ENCODE measurements at places on chromosomes 1 and 21.

DNA sequence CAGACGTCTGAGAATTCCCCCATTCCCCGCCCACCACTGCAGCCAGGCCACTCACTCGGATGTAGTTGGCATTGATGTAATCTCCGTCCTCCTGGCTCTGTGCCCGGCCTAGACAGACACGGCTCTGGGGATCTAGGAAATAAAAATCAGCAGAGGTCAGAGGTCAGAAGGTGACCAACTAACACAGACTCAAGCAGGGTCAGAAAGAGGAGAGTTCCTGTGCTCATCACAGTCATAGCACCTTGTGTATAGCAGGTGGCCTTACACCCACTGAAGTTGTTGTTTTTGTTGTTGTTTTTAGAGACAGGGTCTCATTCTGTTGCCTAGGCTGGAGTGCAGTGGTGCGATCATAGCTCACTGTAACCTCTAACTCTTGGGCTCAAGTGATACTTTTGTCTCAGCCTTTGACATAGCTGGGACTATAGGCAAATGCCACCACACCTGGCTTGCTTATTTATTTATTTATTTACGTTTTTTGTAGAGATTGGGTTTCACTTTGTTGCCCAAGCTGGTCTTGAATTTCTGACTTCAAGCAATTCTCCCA lies 4.9 kb downstream of the PTPN7 start:
- no peak for DNase-seq

DNA sequence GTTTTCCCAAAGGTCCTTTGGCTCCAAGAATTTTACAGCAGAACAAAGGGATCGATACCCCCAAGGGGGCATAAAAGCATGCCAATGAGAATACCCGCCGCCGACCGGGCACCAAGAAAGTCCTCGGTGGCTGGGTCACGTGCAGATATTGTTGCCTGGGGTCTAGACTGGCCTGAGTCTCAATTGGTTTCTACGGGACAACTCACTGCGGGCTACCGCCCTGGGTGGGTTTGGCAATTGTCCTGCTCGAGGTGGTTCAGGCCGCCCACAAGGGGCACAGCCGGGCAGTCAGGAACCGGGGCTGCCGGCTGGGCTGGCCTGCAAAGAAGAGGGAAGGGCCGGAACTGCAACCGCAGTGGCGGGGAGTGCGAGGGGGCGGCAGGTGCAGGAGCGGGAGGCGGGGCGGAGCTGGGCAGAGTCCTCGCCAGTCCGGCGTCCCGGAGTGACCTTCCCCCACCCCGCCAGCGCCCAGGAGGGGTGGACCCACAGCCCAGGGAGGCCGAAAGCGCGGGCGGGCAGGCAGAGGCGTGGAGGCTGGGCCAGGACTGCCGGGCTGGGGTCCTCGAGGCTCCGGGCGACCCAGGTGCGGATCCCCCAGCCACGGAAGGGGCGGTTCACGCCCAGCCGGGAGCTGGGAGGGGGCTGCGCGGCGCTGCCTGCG lies 926 bp upstream of the ATP1B1 start:
- no peak for DNase-seq

GRCh38 chr1:41626146-41626545 lies 141.7 kb upstream of the EDN2 start:
- DNase-seq, result no peak

GRCh38 chr1:209885403-209886218 lies 52.4 kb upstream of the SYT14 start:
- DNase-seq, result no peak

GRCh38 chr1:75202751-75203150 lies 68.6 kb downstream of the LHX8 start:
- DNase-seq, result no peak

GRCh38 chr1:57319165-57319564 lies 104.7 kb downstream of the DAB1 start:
- DNase-seq, result no peak

DNA sequence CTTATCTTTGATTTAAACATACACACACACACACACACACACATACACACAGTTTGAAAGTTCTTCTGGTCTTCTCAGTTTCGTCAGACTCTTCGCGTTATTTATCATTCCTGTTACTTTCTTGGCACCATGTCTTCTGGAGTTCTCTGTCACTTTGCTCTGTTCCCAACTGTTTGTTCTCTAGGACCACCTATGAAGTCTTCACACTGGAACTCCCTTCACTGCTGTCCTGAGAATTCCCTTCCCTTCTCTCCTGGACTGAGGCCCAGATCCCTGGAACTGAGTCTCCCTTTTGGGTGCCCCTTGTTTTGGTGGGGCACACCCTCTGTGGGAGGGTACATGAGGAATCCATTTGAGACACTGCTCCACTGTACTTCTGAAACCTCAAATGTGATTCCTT lies 30.5 kb downstream of the ALG14 start:
- DNase-seq, result no peak

DNA sequence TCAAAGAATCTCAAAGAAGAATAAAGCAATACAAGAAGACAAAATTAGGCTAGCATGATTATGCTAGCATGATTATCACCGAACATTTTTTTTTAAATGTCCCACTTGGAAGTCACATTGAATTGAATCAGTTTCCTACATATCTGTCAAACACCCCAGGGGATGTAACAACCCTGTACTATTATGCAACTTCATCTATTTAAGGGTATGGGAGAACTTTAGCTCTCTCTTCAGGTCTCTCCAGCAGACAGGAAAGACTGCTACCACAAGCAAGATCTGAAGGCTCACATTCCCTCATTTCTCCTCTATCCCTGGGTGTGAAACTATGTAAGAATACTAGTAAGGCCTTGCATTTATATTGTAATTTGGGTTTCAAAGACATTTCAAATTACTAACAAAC lies 52.8 kb downstream of the EDEM3 start:
- DNase-seq, result no peak

- no peak for DNase-seq
These were observed 910 bp downstream of the RUNX1 start for GRCh38 chr21:35048183-35048601.

GRCh38 chr21:36005879-36006400 lies 54.4 kb downstream of the SETD4 start:
- no peak for DNase-seq

DNA sequence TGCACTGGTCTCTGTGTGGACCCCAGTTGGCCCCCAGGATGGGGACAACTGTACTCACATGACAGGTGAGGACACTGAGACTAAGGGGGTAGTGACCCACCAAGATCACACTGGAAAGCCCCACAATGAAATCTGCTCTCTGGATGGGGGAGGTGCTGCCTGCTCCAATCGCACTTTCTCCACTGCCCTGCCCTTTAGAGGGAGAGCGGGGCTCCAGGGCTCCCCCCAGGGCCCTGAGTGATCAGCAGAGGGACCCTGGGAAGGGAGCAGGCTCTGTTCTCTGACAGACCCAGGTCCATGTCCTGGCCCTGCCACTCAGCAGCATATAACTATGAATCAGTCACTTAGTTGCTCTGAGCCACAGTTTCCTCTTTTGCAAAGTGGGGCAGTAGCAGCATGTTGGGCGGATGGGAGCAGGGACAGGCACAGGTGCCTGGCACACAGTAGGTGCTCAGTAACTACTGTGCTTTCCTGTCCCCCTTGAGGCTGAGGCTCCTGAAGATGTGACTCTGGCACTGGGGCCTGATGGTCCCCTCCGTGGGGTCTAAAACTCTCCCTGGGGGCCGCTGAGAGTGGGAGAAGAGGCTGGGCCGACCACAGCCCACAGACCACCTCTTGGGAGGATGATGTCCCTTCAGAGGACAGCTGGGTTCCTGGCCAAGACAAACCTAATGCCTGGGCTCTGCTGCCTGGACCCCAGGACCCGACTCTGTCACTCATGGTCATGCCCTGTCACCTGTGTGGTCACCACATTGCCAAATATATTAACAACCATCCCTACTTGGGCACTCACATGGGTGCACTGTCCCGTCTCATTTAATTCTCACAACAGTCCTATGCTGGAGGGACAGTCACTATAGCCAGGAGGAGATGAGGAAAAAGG lies 222.7 kb downstream of the PTPRU start:
- no peak for DNase-seq

DNA sequence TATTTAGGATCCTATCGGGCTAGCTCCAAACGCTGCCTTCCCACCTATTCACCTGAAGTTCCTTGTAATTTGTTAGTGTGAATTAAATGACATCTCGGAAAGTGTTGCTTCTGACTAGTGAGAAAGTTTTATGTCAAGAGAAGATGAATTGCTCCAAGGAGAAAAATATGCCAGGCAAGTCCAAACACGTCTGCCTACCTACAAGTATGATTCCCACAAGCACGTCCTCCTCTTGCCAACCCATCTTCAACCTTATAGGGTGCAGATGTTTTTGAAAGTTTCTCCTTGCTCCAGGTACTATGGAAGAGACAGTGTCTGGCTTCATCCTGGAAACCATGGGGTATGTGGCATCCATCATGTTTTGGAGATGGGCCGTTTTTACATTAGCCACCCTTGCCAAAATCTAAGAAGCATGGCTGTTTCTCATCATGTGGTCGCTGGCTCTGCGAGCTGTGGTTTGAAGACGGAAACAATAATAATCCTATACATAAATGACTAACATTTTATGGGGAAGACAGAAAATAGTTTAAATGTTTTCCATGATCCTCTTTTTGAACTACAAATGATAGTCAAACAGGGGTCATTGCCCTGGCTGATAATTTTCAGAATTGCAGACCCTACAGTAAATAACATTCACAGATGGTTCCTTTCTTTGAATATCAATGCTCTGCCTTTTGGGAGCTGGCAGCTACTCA lies 505.8 kb downstream of the SMYD3 start:
- DNase-seq, result no peak

GRCh38 chr1:63799307-63799706 lies 25.5 kb downstream of the ROR1 start:
- no peak for DNase-seq

DNA sequence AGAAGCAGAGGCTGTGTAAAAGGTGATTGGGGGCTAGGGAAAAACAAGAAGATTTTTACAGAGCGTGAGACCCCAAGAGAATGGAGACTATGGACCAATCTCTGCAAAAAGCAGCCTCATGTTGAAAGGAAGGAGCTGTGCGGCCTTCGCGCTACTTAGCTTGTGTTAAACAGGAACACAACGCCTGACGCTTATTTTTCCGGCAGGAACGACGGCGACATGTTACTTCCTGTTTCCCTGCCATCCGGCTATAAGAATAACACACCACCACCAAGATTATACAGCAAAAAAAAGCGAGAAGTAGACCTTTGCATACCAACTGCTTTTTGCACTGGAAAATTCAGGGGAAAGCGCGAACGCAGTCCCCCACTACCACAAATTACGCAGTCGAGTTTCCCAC lies 272.7 kb downstream of the FAM72C start:
- DNase-seq, result no peak

DNA sequence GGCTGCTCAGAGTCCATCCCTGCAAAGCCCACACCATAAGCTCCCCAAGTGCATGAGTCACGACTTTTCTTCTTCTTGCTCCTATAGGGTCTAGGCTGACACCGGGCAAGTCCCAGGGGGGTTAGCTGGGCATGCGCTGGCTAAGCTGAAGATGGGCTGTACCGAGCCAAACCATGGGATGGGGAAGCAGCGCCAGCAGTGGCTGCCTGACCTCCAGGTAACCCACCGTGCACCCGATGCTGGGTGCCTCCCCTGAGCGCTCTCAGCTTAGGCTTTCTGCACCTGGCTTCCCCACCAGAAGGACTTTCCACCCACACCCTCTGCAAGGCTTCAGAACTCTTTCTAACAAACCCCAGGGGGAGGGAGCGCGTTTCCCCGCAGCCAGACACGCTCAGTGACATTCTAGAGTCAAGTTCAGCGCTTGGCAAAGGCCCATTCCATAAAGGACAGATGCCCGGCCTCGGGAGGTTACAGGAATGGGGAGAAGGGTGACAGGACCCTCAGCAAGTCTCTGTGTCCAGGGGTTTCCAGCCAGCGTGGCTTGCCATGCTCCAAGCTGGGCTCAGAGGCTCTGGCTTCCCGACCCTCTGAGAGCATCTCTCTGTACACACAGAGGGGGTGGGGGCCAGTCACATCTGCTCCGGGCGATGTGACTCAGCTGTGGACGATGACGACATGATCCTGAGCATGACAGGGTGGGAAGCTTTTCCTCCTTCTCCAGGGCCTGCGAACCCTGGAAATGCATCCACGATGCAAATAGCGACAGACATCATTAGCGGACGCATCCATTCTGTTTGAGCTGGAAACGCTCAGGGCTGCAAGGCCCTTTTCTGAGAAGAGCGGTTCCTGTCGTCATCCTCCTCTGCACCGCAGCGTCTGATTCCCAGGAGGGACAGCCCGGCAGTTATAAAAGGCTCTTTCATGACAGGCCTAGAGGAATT lies 107.8 kb downstream of the SIK1 start:
- no peak for DNase-seq

- no peak for DNase-seq
These were observed 10.9 kb downstream of the OR14I1 start for GRCh38 chr1:248691567-248692155.

GRCh38 chr1:246219508-246220030 lies 287.5 kb downstream of the SMYD3 start:
- no peak for DNase-seq

DNA sequence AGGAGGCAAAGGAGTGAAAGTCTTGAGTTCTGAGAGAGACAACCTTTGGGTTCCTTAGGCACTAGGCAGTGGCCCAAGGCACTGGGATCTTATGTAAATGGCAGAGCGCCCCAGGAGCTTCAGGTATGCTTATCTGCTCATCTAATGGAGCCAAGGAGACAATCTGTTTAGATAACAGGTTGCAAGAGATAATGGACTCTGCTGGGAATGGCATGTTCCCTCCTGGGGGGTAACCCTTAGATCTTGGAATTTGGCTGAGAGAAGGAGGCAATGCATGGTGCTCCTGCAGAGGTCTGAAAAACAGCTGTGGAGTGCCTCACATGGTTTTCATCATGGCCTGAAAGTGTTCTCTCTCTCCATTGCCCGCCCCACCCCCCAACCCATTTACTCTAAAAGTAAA lies 44.1 kb upstream of the WLS start:
- no peak for DNase-seq

DNA sequence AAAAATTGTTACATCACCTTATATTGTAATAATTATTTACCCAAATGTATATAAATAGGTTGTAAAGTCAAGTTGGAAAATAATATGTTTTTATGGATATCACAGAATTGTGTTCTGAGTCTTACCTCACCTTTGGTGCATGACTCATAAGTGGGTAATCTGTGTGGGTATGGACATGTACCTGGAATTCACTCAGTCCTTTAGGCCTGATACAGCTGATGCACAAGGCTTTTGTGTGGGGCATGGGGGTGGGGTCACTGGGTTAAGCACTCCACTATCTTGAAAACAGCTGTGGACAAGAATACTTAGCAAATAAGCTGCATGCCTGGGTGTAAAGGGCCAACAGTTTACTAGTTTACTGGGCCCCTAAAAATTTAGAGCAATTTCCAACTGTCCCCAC lies 34.4 kb downstream of the INKA2 start:
- DNase-seq, result no peak

DNA sequence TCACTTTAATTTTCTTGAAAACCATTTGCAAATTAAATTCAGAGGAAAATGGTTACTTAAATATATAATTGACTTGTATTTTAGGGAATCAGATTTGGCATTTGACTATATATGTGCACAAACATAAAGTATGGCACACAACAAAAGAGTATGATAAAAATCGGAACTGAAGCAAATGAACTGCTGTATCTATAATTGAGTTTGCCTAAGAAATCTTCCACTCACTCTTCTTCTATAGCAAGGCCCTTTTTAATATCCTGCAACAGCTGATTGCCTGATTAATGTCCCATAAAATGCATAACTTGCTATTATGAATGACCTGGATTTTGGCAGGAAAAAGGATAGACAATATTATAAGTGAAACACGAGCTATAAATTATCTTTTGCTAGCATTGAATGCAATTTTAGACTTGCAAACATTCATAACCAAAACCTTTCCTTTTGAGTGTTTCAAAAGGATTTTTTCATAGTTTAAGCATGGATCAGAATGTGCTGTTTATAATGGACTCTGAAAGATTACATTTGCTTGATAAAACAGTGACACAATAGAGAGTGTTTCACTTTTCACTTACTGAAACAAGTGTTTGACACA lies 2204.3 kb downstream of the MRPL39 start:
- DNase-seq, result no peak
